Esophagus muscularis mucosa (tissue), 4 donors: ENCODE measurements at places on chromosomes 13 and 19. TPM values are rescaled to one million over a fixed set of nuclear protein-coding genes. Genes with fewer than 3 reads are reported as not detected.

DNA sequence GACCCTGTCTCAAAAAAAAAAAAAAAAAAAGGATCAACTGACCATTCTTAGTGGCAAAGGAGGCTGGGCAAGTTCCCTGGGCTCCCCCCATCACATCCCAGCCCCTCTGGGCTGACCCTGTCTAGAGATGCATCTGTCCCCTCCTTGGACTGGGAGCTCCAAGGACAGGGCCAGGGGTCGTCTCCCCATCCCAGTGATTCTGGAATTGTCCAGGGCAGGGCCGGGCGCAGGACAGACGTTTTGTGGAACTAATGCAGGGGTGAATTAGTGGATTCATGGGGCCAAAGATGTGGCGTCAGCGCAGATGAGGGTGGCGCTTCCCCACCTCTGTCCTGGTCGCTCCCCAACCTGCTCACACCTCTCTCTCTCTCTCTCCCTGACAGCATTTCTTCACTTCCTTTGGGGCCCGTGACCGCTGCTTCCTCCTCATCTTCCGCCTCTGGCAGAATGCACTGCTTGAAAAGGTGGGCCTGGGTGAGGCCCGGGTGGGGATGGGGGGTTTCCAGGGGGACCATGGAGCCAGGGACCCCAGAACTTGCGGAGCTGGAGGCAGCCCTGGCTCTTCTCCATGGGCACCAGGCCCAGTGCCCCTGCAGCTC is 11.1 kb downstream of the GRAMD1A start:
- no peak overlapping the region for H3K4me3 ChIP-seq
- no peak overlapping the region for H3K27ac ChIP-seq
- peaks cover 37% of the 10 kb centered on the region for H3K4me1 ChIP-seq
- DNase-seq, result no peak

The CAMSAP3 gene
- total RNA-seq, result 0.19 TPM

- no peak overlapping the region for H3K27ac ChIP-seq
- H3K4me3 ChIP-seq, result no peak overlapping the region
- H3K27me3 ChIP-seq, result no peaks in the 10 kb centered on the region
- no peaks in the 10 kb centered on the region for H3K36me3 ChIP-seq
- H3K4me1 ChIP-seq, result peaks cover 43% of the 10 kb centered on the region
Observed at GRCh38 chr19:29685326-29685725, 20.1 kb downstream of the PLEKHF1 start.

GRCh38 chr19:1302533-1303239 is 17.0 kb downstream of the EFNA2 start:
- no peaks in the 10 kb centered on the region for H3K27me3 ChIP-seq
- DNase-seq, result no peak
- no peak overlapping the region for H3K27ac ChIP-seq

The ADGRE1 gene
- 0.17 TPM for total RNA-seq

DNA sequence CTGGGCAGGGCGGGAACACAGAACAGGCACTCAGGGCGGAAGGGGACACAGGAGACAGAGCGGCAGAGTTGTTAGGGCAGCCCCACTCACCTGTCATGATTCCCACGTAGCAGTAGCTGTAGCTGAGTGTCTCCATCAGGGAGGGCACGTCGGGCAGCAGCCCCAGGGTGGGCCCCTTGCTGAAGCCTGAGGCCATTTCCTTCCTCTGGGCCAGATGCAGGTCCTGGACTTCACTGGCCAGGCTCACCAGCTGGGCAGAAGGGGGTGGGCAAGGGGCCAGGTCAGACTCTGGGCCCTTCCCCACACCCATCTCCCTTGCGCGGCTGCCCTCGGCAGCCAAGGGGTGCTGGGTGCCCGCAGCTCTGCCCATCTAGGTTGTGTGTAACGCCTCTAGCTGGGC is 5.9 kb downstream of the MBOAT7 start:
- no peak for DNase-seq
- no peak overlapping the region for H3K4me3 ChIP-seq
- H3K36me3 ChIP-seq, result peaks cover 46% of the 10 kb centered on the region
- H3K4me1 ChIP-seq, result peaks cover 5% of the 10 kb centered on the region
- H3K27ac ChIP-seq, result no peak overlapping the region

The LHB gene
- not detected for total RNA-seq

DNA sequence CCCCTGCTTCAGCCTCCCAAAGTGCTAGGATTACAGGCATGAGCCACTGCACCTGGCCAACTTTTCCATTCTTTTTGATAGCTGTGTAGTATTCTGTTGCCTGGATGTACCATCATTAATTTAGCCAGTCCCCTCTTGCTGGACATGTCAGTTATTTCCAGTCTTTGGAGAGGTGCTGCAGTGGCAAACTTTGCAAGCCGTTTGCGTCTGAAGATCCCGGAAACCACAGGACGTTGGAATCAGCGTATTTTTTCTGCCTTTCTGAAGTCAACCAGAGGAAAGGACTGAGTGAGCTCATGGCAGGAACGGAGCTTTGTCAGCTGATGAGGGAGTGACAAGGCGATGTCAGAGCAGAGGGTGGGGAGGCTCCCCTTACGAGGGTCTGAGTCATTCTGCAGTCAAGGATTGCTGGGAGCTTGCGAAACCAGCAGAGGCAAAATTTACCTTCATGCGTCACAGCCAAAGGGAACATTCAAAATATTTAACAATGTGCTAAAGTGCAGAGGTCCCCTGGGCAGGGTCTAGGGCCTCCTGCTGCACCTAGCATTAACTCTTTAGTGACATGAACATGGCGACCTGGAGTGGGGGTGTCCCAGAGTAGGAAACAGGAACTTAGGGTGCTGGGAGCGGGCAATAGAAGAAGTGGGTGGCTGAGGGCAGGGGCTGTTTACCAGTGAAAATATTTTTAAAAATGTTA is 5.6 kb downstream of the C5AR1 start:
- no peaks in the 10 kb centered on the region for H3K4me1 ChIP-seq
- H3K4me3 ChIP-seq, result no peak overlapping the region
- no peak for DNase-seq
- peak overlapping the region; percentile 27 for H3K27ac ChIP-seq
- peaks cover 8% of the 10 kb centered on the region for H3K27me3 ChIP-seq

DNA sequence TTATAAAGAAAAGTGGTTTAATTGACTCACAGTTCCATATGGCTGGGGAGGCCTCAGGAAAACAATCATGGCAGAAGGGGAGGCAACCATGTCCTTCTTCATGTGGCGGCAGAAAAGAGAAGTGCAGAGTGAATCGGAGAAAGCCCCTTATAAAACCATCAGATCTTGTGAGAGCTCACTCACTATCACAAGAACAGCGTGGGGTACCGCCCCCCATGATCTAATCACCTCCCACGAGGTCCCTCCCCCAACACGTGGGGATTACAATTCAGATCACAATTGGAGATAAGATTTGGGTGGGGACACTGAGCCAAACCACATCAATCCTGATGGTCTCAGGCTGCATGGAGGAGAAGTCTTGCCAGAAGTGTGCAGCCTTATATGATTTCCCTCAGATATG is 26.0 kb downstream of the TM9SF2 start:
- no peaks in the 10 kb centered on the region for H3K4me1 ChIP-seq
- no peak overlapping the region for H3K4me3 ChIP-seq
- H3K27me3 ChIP-seq, result no peaks in the 10 kb centered on the region
- DNase-seq, result no peak

The SBK2 gene
- total RNA-seq, result not detected

- no peaks in the 10 kb centered on the region for H3K36me3 ChIP-seq
- H3K4me1 ChIP-seq, result peaks cover 12% of the 10 kb centered on the region
- H3K27me3 ChIP-seq, result no peaks in the 10 kb centered on the region
- H3K27ac ChIP-seq, result no peak overlapping the region
- no peak for DNase-seq
Observed at GRCh38 chr19:42122691-42123607, 9.3 kb downstream of the POU2F2 start.

DNA sequence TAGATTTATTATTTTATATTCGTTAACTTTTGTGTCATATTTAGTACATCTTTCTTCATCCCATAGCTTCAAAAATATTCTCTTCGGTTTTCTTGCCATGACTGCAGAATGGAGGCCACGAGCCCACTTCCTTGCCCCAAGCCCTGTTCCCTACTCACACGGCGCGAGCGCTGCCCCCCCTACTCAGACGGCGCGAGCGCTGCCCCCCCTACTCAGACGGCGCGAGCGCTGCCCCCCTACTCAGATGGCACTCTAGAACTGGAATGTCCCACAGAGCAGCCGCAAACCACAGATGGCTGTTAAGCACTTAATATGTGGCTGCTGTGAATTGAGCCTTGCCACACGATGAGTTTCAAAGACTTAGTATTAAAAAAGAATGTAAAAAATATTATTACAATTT is 102.2 kb upstream of the PEG3 start:
- H3K4me1 ChIP-seq, result no peaks in the 10 kb centered on the region
- H3K27ac ChIP-seq, result no peak overlapping the region
- H3K36me3 ChIP-seq, result no peaks in the 10 kb centered on the region
- peaks cover 35% of the 10 kb centered on the region for H3K27me3 ChIP-seq

The NLRP7 gene
- total RNA-seq, result not detected

DNA sequence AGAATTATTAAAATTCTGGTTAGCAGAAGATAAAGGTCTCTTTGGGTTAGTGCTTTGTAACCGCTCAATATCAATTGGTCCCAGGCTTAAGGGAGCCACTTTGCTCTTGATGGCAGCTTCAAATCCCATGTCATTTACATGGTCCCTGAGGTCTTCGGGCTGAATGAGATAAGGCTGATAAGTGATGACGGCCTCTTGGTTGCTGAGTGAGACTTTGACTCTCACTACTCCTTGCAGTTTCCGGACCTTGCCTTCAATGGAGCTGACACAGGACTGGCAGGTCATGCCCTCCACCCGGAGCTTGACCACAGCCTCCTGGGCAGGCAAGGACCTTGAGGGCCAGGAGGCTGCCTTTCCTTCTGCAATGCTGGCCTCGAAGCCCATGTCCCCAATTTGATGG is 36.8 kb downstream of the ATP7B start:
- no peaks in the 10 kb centered on the region for H3K36me3 ChIP-seq
- no peaks in the 10 kb centered on the region for H3K4me1 ChIP-seq
- H3K4me3 ChIP-seq, result no peak overlapping the region
- no peak overlapping the region for H3K27ac ChIP-seq

GRCh38 chr13:67833564-67833963 is 603.4 kb upstream of the PCDH9 start:
- H3K4me3 ChIP-seq, result no peak overlapping the region
- DNase-seq, result no peak
- H3K27ac ChIP-seq, result no peak overlapping the region
- H3K36me3 ChIP-seq, result no peaks in the 10 kb centered on the region

The ENOX1 gene
- total RNA-seq, result 14.1 TPM

GRCh38 chr13:19810996-19811881 is 28.5 kb upstream of the PSPC1 start:
- no peaks in the 10 kb centered on the region for H3K27me3 ChIP-seq
- no peaks in the 10 kb centered on the region for H3K36me3 ChIP-seq
- no peak for DNase-seq
- no peaks in the 10 kb centered on the region for H3K4me1 ChIP-seq
- H3K27ac ChIP-seq, result no peak overlapping the region

GRCh38 chr19:10885201-10886169 is 14.1 kb downstream of the CARM1 start:
- no peaks in the 10 kb centered on the region for H3K36me3 ChIP-seq
- H3K4me3 ChIP-seq, result no peak overlapping the region
- peaks cover 35% of the 10 kb centered on the region for H3K4me1 ChIP-seq

DNA sequence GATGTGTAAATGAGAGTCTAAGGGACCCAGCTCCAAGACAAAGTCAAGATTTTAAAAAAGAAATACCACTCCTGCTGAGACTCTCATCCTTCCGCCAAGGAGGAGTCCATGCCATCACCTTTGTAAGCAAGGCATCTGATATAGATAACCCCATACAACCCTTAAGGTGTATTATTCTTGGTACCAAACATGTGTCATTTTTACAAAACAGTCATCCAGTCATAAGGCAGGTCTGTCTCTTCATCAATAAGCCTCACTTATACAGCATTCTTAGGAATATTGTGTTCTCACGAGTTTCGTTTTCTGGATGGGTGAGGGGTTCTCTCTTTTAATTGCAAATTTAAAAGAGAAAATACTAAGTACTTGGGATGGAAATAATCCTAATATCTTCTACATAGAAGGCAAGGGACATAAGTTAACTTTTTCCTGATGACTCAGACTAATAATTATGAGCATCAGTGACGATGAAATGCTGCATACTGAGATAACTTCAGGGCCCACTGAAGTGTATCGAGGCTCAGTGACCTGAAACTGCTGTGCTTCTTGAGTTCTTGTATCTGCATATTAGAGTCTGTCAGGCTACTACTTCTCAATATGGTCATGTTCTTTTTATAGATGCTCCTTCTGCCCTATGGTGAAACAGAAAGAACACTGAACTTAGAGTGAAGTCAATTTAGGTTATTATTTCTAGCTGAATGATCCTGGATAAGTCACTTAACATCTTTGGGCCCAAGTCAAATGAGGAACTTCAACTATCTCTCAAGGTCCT is 166.6 kb downstream of the KLF12 start:
- DNase-seq, result no peak
- H3K4me1 ChIP-seq, result peaks cover 25% of the 10 kb centered on the region
- no peaks in the 10 kb centered on the region for H3K27me3 ChIP-seq
- no peak overlapping the region for H3K27ac ChIP-seq
- no peaks in the 10 kb centered on the region for H3K36me3 ChIP-seq
- H3K4me3 ChIP-seq, result no peak overlapping the region

DNA sequence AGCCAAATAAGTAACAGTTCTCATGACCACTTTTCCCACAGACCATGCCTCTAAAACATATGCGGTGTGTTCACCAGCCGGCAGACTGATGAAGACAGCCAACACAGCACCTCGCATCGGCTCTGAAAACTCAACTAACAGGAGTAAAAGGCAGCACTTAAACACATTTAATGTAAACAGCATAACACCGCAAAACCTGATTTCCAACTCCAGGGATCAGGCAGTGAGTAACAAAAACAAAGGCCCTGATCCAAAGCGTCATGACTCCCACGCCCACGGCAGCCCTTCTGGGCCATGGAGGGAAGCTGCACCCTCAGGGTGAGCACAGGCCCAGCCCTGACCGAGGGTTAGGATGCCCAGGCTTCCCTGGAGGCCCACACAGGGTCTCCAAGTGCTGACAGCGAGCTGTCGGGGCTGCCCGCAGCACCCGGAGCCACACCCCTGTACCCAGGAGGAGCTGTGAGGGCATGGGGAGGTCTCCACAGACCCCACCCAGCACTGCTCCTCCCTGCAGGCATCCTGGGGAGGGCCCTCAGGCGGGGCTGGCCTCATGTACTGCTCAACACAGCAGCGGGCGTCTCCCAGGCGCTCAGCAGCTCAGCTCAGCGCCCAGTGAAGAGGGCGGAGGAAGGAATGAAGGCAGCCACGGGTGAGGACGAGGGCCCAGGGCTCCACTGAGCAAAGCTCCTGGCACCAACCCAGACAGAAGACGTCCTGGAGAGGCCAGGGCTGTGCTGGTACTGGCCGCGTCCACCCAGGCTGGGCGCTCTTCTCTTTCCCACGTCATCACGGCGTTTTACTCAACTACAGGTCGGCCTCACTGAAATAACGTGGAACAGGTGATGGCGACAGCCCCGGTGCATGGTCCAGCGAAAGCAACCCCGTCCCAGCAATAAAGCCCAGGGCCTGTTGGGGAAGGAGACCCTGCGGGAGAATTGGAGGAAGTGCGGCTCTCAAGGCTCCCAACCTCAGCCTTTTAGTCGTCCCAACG is 53.7 kb downstream of the RASA3 start:
- H3K36me3 ChIP-seq, result peaks cover 5% of the 10 kb centered on the region
- H3K4me1 ChIP-seq, result peaks cover 34% of the 10 kb centered on the region
- H3K27ac ChIP-seq, result peak overlapping the region; percentile 70
- no peaks in the 10 kb centered on the region for H3K27me3 ChIP-seq

The MADCAM1 gene
- not detected for total RNA-seq
